D721Med (cell line): ENCODE measurements at places on chromosomes 6 and 20.

GRCh38 chr6:18343741-18344140 is 43.4 kb upstream of the RNF144B start:
- no peak for DNase-seq

DNA sequence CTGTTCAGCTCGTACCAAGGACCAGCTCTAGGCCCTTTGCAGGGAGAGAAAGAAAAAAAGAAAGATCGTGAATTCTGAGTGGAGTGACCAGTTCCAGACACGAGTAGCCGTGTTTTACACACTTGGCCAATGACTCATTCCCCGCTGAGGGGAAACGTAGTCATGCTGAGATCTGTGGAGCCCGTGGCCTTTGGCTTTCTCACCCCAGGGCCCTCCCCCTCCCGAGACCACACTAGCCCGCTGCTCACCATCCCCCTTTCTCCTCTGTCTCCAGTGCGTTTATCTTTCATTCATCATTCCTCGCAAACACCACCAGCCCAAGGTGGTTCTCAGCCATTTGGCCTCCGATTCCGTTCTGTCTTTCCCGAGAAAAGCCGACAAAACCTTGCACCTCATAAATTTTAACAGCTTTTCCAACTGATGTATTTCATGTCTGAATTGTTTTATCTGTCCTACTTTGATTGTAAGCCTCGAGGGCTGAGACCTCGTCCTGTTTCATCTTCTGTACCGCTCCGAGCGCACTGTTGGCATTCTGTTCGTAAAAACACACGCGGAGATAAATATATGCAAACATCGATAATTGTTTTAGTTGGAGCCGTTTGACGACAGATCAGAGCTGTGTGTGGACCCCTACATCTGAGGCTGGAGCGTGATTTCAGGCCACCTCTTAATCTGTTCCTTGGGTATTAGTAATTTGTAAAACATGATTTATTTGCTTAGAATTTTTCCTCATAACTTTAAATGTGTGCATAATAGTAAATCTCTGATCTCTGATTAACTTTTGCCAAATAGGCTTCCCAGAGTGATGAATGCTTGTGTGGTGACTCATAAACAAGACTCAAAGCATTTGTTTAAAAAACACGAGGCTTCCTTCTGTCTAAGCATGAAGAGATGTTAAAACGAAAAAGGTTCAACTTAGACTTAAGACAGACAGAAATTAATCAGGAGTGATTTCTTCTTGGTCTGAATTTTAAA is 336.6 kb downstream of the CDH4 start:
- no peak for DNase-seq

GRCh38 chr6:44966449-44967092 is 361.6 kb upstream of the RUNX2 start:
- no peak for DNase-seq

DNA sequence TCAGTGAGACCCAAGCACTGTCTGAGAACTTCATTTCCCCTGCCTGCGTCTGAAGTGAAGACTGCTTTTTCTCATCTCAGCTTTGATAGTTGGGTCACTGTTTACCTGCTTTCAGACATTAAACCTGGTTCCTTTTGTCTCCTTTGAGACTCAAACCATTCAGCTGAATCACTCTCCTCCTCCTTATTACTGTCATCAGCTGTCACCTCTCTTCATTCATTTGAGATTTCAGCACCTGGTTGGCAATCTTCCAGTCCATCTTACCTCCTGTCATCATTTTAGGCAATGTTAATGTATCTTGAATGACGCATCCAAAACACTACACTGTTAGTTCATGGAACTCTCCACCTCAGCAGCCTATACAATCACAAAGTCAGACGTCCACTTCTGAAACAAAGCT is 34.3 kb upstream of the SOX4 start:
- no peak for DNase-seq
